Esophagus squamous epithelium (tissue), 5 donors: ENCODE measurements at places on chromosomes 1 and 21.

GRCh38 chr1:181175356-181175910 is 86.9 kb downstream of the IER5 start:
- DNase-seq: no peak

DNA sequence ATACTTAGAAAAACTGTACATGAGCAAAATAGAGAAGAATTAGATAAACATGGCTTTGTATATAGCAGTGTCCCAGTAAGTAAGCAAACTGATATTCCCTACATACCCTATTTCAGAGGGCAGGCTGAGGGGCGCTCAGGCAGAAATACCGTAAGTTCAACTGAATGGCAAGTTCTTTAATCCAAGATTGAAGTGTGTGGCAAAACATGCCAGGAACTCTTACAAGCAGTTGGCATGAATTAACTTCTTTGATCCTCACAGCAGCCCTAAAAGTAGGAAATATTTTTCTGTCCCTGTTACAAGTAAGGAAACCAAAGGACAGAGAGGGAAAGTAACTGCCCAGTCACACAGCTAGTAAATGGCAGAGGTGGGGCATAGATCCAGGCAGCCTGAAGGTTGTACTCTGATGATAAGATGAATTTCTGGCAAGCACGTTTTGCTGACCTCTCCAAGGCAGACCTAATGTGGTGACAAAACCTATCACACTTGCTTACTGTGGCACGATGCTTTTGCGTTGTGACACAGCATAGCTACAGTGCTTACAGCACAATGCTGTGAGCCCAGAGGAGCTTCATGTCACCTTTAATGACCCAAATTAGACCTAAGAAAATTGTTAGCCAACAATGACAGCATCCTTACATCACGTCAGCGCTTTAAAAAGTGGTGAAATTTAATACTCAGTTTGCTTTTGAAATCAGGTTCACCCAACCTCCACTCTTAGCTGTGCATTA is 35.0 kb upstream of the THEM4 start:
- DNase-seq: no peak

- DNase-seq: no peak
These were observed 43.9 kb upstream of the POFUT2 start for GRCh38 chr21:45331531-45332147.

DNA sequence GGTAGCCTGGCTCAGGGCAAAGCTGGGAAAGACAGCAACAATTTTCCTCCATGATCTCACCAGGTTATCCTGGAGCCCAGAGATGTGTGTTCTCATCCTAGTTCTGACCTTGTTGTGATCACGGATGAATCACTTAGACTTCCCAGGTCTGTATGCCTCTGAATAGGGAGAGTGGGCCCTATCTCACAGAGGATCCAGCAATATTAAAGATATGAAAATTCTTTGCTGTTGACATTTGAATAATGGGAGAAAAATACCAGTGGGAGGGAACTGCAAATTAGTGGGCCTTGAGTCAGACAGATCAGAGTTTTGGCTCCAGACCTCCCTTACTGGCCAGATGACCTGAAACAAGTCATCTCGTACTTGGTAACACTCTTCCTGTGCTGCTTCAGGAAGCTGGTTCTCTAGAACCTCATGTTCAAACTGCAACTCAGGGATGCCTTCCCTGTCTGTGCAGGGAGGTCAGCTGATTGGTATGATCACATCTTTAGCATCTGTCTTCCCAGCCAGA is 32.8 kb upstream of the RNF19B start:
- DNase-seq: no peak

DNA sequence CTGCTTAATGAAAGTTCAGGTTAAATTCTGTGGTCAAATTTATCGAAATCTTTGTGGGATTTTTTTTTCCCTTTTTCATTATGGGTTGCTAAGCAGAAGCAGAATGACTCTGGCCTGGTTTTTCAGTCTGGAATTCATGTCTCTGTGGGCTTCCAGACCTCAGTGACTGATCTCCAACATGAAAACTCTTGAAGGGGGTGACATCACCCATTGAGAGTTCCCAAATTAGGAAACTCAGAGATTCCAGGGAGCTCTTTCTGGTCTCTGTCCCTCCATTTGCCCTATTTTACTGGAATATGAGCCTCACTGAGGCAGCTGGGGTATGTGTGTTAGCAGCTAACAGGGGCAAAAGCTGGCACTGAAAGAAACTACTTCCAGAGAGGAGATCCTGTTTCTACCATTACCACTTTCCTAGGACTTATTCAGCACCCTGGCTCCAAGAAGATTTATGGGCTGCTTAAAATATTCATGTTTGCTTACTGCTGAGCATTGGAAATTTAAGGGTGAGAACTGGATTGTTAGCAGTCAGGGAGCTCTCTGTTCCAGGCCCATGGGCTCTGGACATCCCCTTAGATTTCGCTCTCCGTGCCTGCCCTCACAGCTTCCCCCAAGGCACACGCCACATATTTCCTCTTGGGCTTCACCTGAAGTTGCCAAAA is 203.4 kb upstream of the SPAG17 start:
- DNase-seq: no peak

DNA sequence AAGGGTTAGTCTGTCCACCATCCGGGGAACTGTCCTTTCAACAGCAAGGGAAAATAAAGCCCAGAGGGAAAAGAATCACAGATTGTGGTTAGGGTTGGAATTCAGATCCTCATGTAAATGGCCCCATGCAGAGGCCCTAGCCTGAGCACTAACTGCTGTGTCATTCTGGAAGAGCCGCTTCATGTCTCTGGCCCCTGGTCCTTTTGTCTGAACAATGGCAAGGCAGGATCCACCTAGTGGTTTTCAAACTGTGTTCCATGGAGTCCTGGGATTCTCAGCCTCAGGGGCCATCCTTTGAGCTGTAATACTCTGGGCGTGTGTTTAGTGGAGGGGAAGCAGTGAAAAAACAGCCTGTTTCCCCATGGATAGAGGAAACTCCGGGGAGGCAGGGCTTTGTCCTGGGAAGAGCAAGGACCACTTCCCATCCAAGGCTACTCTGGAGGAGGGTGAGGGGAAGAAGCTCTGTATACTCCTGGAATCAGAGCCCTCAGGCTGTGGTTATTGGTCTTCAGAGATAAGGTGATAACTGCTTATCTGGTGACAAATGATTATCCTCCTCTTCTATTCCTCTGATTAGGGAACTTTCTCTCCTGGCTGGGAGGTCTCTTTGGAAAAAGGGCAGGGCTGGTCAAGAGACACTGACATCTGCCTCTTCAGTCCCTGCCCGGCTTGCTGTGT is 19.2 kb downstream of the PAX7 start:
- DNase-seq: no peak

- no peak for DNase-seq
These were observed 2.6 kb downstream of the RIMS3 start for GRCh38 chr1:40662864-40663263.

- DNase-seq: no peak
These were observed 33.6 kb downstream of the SLC2A1 start for GRCh38 chr1:42924851-42925760.

- no peak for DNase-seq
These were observed 72.4 kb downstream of the ZNF281 start for GRCh38 chr1:200337410-200337809.

DNA sequence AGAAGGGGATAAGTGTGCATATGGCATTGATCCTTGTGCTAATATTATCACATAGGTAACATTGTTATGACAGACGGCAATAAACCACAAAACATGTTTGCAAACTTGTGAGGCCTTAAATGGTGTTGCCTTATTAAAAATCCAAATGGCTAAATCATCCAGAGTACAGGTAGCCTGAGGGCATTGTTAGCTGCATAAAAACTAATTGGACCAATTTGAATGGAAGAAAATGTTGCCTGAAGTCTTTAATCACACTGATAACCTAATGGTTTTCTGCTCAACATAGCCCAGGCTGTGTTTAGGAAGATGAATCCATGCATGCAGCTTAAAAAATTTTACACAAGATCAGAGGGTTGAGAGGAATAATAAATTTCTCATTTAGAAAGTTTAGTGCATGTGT is 19.4 kb upstream of the LRRC53 start:
- DNase-seq: no peak

DNA sequence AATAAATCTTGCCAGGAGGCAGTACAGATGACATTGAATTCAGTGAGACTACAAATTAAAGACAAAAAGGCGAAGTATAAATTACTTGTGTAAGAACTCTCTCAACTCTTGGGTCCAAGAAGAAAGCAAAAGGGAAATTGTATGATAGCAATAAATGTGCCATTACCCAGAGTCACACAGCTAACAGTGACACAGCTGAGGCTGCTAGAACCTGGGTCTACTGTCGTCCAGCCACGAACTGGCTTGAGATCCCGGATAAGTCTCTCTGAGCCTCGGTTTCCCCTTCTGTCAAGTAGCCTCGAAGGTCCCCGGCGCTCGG is 362 bp upstream of the ROR1 start:
- DNase-seq: no peak

DNA sequence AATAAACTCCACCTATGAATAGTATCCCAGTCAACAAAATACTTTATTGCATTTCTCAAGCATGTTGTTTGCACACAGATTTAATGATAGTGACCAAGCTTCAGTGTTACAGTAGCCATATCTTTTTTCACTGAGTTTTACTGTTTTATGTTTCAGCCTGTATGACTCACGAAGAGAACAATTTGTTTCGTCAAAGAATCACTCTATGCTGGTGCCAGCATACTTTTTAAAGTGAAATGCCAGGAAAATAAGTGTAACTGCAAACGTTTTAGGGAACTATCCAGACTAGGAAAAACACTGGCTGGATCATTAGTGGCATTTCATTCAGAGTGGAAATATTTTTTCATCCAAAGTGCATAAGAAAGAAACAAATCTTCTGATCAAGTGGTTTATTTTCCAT is 210.8 kb downstream of the COL11A1 start:
- DNase-seq: no peak

DNA sequence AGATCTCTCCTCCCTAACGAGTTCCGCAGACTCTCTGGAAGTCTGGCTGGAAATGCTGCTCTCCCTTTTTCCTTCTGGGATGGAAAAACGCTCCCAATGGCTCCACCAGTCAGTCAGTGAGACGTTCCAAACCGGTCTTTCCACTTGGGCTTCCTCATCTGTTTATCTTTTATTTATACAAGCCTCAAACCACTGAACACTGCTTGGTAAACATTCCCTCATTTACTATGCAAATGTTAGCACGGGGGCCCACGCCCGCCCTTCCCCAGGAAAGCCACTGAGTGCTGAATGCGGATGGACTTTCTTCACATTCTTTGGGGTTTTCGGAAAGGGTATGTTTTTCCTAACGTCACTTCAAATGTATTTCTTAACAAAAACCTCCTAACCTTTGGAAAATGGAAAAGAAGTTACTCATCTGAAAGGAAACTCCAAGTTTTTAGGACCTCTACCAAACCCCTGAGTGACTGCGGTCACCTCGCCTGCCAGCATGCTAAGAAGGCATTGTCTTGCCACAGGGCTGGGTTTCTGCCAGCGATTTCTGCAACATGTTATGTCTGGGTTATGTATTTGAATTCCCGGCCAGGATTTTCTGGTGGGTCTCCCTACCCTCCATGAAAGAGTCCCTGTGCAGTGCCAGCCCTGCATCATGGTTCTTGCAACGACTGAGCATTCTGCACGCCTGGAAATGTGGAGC is 14.0 kb upstream of the UMODL1 start:
- no peak for DNase-seq

- DNase-seq: no peak
These were observed 23.9 kb downstream of the CTNNBIP1 start for GRCh38 chr1:9886092-9886742.

DNA sequence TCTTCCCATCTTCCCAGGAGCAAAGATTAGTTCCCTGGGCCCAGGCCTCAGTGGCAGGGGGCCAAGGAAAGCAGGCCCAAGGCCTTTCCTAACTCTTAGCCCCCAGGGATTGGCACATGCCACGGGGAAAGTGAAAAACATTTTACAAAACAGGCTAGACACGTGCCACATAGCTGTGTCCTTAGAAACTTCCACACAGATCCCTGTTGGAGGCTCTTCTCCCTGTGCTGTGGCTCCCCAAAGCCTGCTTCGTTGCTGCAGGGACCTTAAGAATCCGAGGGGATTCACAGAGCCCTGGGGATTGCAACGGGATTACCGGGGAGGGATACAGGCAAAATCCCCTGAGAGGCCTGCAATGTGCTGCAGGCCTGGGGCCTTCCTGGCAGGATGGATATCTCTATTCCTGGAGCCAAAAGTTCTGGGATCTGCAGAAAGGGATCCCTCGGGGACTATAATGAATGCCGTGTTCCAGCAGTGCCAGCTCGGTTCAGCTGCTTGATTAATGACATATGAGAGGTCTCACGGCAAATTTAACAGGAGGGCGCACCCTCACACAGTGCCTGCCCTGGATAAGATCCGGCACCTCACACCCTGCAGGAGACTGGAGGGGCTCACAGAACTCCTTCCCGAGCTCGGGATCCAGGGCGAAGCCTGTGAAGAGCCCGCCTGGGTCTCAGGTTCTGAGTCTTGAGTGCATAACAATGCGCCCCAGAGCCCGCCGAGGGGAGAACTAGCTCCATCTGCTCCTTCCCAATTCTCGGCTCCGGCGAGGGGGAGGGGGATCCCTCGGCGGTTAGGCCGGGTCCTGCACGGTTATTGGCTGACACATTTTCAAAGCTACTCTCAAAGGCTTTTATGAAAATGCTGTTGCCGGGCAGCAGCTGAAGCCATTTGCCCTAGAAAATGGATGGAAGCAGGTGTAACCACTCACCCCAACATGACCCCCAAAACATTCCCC is 15.3 kb upstream of the RGS8 start:
- DNase-seq: no peak

GRCh38 chr1:1084372-1085170 is 10.5 kb upstream of the RNF223 start:
- DNase-seq: no peak

DNA sequence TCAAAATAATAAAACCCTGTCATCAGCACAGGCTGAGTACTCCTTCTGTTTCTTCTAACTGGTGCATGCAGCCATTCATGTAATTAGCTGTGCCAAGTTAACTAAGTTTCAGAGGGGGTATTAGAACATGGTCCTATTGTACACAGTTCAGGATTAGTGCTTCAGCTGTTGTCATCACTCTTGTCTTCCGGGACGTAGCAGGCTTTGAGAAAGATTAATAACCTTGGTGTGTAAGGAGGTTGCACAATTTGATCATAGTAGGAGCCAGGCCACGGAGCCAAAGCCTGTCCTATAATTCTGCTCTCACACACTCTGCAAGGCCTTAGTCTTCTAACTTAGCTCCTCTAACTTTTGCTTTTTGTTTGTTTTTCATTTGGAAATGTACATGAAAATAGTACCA is 44.7 kb downstream of the PTGFRN start:
- DNase-seq: no peak

DNA sequence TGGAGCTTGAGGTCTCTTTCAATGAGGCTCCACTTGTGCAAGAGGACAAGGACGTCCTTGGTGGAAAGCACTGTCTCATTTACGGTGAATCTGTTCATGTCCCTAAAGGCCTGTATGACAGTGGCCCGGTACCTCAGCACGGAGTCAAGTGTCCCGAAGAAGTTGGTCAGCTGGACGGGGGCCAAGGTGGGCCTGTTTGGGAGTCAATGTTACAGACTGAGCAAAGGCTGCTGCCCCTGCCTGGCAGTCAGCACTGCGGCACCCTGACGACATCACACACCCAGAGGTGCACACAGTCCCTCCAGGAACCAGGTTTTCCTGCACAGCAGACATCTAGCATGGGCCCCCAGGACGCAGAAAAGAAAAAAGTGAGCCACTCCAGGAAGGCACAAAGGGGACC is 19.1 kb downstream of the MRAP start:
- DNase-seq: no peak

- no peak for DNase-seq
These were observed 68.6 kb upstream of the COG2 start for GRCh38 chr1:230573658-230574057.

- no peak for DNase-seq
These were observed 19.6 kb upstream of the TACSTD2 start for GRCh38 chr1:58596631-58597052.

GRCh38 chr1:117061986-117062415 is 1.9 kb downstream of the TTF2 start:
- DNase-seq: no peak

GRCh38 chr1:109443476-109443875 is 17.2 kb upstream of the PSMA5 start:
- DNase-seq: no peak
